ENCODE measurements at places on chromosomes 3 and 15.

- DNase-seq, result peak; percentile 63
Measured at GRCh38 chr3:195204360-195205163, 66.4 kb downstream of the XXYLT1 start.

DNA sequence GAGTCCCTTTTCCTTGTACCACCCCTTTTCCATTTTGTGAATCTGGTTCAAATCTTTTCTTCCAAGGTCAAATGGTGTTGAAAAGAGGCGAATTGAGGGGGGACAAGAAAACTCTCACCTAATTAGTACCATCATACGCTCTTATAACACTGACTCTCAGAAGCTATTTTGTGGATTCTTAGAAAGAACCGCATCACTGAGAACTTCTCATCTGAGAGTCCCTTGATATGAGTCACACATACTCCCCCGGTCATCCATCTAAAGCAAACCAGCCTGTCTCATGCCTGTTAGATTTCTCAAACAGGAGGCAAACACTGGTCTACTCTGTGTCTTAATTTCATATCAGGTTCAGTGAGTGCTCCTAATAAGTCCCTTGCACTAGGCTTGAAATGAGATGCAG is 76.5 kb upstream of the SPRED1 start:
- DNase-seq, result peak; percentile 78

GRCh38 chr3:111311126-111311525 is 230.9 kb upstream of the CD96 start:
- no peak for DNase-seq

DNA sequence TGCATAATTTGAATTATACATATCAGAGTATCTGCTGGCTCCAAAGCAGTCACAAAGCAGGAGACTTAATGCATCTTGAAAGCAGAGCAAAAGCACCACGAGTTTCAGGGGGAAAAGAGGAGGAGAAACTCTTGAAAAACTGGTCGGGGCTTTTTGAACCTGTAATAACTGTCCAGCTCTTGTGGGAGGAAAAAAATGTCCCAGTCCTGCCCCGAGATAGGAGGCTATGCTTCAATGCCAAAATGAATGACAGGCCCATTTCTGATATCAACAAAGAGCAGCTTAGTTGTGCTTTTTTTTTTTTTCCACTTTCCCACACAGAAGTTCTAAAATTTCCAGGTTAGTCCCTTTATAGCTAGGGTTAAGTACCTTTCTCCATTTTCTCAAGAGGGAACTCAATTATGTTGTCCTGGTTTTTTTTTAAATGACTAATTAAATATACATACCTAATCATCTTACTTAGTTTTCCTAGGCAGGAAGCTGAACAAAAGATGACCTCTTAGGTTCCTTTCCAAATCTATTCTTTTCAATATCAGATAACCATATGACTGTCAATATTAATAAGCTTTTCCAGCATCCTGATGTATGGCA is 120.2 kb downstream of the TFDP2 start:
- no peak for DNase-seq

DNA sequence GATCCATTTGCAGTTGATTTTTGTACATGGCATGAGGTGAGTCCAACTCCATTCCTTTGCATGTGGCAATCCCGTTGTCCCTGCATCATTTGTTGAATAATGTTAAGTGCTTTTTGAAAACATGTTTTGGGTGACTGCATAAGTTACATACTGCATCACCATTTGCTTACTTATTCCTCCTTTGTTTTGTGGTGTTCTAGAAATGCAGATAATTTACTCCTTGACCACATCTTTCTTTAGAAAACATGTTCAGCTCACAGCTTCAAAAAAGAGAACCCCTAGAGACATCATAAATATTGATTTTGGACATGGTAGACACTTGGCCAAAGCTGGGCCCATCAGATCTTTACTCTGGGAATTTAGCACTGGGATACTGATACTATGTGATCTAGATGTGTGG is 135.3 kb upstream of the DAZL start:
- no peak for DNase-seq

- DNase-seq, result no peak
Measured at GRCh38 chr3:14616606-14617507, 34.7 kb upstream of the CCDC174 start.

- no peak for DNase-seq
Measured at GRCh38 chr3:124221422-124221821, 229.5 kb upstream of the ROPN1 start.

GRCh38 chr15:100131321-100132224 is 210.2 kb downstream of the ADAMTS17 start:
- DNase-seq, result peak; percentile 55

DNA sequence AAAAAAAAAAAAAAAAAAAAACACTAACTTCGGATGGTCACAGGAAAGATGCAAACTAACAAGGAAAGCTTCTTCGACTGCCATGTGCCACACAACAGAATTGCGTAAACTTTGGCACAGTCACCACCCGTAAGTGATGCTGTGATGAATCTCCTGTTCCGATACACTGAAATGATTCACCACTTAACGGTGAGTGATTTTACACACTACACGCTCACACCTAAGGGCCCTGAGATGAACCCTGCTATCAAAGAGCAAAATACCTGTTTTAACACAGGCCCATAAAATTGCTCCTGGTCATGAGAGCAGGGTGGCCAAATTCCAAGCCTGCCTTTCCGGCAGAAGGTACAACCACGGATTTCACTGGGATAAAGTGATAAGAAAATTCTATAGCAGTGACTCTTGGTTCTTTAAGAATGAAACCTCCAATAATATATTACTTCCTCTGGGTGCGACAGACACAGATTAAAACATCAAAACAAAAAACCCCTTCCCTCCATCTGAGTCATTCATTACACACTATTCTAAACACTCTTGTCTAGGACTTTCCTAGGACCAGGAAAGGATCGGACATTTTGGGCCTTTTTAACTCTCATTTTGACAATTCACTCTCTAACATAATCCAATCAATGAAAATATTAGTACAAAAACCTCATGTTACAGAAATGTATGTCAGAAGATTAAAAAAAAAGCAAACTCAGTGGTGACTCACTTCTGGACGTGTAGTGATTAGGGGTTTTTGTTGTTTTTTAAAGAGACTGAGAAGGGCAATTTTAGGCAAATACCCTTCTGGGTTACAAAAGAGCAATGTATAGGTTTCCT is 28.3 kb downstream of the LRIG1 start:
- DNase-seq, result peak; percentile 52

DNA sequence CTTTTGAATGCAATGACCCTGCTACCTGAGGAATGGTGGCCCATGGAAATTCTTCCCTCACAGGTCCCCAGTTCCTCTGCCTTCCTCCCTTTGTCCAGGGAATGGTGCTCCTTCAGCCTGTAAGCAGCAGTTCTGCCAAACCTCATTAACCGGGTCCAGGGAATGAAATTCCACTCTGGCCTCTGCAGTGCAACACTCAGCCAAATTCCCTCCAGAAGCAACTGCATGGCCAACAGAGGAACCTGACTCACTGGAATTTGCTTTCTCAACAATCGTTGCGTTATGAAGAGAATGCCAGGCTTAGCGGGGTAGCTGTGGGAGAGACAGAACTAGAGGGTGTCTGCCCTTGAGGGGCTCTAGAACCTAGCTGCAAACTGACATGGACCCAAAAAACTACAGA is 449.4 kb upstream of the PROK2 start:
- peak; percentile 95 for DNase-seq
